ENCODE measurements at places on chromosomes 4 and X. TPM values are rescaled to one million over a fixed set of nuclear protein-coding genes. Genes with fewer than 3 reads are reported as not detected.

DNA sequence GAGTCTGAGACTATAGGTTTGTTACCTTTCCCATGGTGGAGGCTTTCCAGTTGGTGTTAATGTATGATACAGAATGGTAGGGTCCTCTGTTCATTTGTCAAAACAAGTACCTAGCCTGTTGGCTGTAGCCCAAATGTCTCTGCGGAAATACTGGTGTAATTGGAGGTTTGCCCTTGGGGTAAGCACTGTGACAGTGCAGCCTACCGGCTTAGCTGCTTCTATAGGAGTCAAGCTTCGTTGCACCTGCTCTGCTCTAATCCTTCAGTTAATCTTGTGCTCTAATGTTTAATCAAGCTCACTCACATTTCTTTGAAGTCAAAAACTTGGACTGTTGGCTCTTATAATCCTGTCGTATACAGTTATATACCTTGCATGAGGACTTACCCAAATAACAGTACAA, 203.4 kb downstream of the CCNG2 start:
- DNase-seq, result no peak
- peaks cover 31% of the 10 kb centered on the region for H3K27me3 ChIP-seq
- no peaks in the 10 kb centered on the region for H3K4me1 ChIP-seq
- H3K36me3 ChIP-seq, result no peaks in the 10 kb centered on the region

DNA sequence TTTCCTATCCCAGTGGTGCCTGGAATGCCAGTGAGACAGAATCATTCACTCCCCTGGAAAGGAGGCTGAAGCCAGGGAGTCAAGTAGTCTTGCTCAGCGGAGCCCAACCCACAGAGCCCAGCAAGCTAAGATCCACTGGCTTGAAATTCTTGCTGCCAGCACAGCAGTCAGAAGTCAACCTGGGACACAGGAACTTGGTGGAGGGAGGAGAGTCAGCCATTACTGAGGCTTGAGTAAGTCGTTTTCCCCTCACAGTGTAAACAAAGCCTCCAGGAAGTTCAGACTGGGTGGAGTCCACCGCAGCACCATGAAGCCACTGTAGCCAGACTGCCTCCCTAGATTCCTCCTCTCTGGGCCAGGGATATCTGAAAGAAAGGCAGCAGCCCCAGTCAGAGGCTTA, 283.2 kb upstream of the CPEB2 start:
- no peaks in the 10 kb centered on the region for H3K36me3 ChIP-seq
- no peak overlapping the region for H3K27ac ChIP-seq
- no peak for DNase-seq
- no peaks in the 10 kb centered on the region for H3K27me3 ChIP-seq
- no peak overlapping the region for H3K4me3 ChIP-seq

DNA sequence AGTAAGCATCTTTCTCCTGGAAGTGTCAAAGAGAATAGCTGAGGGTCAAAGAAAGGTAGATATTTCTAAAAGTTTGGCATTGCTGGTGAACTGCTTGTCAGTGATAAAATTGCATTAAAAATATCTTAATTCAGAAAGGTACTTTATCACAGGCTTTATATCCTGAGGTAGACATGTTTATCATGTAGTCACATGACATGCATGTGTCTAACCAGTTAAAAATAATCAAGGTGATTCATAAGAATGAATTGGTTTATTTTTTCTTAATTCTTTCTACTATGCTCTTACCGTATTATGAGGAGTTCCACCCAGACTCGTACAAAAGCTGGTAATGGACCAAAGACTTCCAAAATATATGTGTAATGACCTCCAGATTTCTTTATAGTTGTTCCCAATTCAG, 6.1 kb downstream of the SLC7A11 start:
- peak overlapping the region; percentile 88 for H3K27ac ChIP-seq
- peaks cover 15% of the 10 kb centered on the region for H3K4me1 ChIP-seq
- no peak overlapping the region for H3K4me3 ChIP-seq
- H3K36me3 ChIP-seq, result peaks cover 6% of the 10 kb centered on the region
- DNase-seq, result no peak
- H3K27me3 ChIP-seq, result no peaks in the 10 kb centered on the region

- no peaks in the 10 kb centered on the region for H3K27me3 ChIP-seq
- peaks cover 39% of the 10 kb centered on the region for H3K4me1 ChIP-seq
- H3K27ac ChIP-seq, result no peak overlapping the region
- peaks cover 41% of the 10 kb centered on the region for H3K36me3 ChIP-seq
- H3K4me3 ChIP-seq, result no peak overlapping the region
- DNase-seq, result no peak
Measured at GRCh38 chr4:7818399-7818911, 121.2 kb downstream of the AFAP1 start.

- no peaks in the 10 kb centered on the region for H3K27me3 ChIP-seq
- no peak for DNase-seq
- no peak overlapping the region for H3K27ac ChIP-seq
- H3K4me3 ChIP-seq, result no peak overlapping the region
- H3K4me1 ChIP-seq, result peaks cover 22% of the 10 kb centered on the region
Measured at GRCh38 chr4:140300271-140300970, 73.0 kb upstream of the SCOC start.

Gene SLITRK4
- 0.71 TPM for total RNA-seq

Gene GAGE12C
- not detected for total RNA-seq

Gene JCHAIN
- not detected for total RNA-seq
